A673 (cell line): ENCODE measurements at places on chromosomes 2 and 18.
A peak's percentile ranks its signal among the peaks of the same experiment; 100 is the strongest.

- no peak overlapping the region for H3K27ac ChIP-seq
- DNase-seq, result no peak
Measured at GRCh38 chr2:113861740-113862139, 28.1 kb upstream of the ACTR3 start.

DNA sequence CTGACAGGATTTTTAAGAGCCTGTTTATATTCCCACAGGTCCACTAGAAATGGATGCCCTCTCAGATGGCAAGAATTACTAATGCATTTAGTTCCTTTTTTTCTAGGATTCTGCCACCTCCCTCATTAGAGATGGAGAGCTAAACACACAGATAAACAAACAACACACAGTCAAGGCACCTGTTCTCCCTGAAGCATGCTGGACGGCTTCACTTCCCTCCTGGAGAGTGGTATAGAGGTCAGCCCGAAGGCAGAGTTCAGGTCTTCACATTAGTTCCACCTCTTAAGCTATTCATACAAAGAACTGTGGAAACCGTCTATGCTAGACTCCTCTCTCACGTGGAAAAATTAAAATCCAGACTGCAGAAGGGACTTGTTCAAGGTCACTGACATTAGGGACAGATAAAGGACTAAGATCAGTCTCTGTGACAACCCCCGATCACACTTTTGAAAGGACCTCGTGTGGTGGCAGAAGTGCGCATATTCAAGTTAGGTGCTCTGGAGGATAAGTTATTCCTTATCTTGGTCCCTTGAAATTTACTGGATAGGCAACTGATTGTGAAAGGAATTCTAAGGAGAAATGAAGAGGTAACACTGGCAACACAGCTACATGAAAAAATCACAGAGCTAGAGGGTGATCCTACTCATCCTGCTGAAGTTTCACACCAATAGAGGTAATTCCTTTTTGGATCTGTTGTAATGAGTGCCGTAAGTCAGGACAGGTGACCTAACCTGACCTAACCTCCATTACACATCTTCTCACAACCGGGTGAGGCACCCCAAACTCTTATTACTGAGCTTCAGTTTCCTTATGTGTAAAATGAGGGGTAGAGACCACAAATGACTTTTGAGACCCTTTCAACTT, 75.1 kb downstream of the SPRED2 start:
- DNase-seq, result no peak
- peaks cover 52% of the 10 kb centered on the region for H3K4me1 ChIP-seq
- H3K27me3 ChIP-seq, result no peaks in the 10 kb centered on the region
- no peak overlapping the region for H3K4me3 ChIP-seq
- H3K27ac ChIP-seq, result no peak overlapping the region

GRCh38 chr18:62632788-62633455, 82.4 kb upstream of the PHLPP1 start:
- H3K36me3 ChIP-seq, result no peaks in the 10 kb centered on the region
- no peak overlapping the region for H3K4me3 ChIP-seq
- no peak for DNase-seq
- H3K27me3 ChIP-seq, result no peaks in the 10 kb centered on the region
- H3K4me1 ChIP-seq, result no peaks in the 10 kb centered on the region

DNA sequence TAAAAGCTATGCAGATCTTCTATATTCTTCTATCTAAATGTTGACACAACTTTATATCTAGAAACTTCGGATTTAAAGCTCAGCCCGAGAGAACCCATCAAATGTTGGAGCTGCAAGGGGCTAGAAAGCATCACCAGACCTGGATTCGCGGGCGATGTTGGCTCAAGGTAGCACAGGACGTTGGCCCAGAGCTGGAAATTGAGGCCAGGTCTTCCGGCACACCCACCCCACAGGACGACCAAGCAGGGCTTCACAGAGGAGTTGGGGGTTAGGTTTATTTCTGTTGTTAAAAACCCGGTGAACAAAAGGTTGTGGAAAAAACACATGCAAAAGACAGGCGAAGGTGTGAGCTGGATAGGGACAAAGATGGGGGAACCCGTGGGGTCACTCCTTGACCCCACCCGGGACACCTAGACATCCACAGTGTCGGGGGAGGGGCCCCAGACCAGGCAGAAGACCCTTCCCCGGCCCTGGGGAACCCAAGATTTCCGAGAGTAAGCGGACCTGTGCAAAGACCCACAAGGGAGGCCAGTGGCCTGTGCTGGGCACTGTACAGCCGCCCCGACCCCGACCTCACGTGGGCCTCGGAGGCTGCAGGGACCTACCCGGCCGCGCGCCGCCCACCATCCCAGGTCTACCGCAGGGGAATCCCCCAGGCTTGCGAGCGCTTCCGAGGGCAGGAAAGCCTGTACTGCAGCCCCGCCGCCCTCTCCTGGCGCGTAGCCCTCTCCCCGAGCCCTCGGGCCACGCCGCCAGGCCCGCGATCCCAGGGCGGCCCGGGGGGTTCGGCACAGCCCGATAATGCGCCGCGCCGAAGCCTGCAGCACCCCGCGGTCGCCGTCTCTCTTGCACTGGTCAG, 1.8 kb upstream of the AGBL5 start:
- DNase-seq, result no peak
- peaks cover 12% of the 10 kb centered on the region for H3K4me1 ChIP-seq
- peak overlapping the region; percentile 91 for H3K27ac ChIP-seq
- H3K36me3 ChIP-seq, result peaks cover 17% of the 10 kb centered on the region

- no peaks in the 10 kb centered on the region for H3K36me3 ChIP-seq
- H3K27me3 ChIP-seq, result no peaks in the 10 kb centered on the region
- H3K4me3 ChIP-seq, result no peak overlapping the region
- H3K27ac ChIP-seq, result no peak overlapping the region
- no peak for DNase-seq
Measured at GRCh38 chr2:69667805-69668382, 24.4 kb upstream of the AAK1 start.

GRCh38 chr2:123502931-123503330, 522.2 kb upstream of the CNTNAP5 start:
- H3K4me3 ChIP-seq, result no peak overlapping the region
- no peaks in the 10 kb centered on the region for H3K27me3 ChIP-seq
- H3K36me3 ChIP-seq, result no peaks in the 10 kb centered on the region
- no peak for DNase-seq
- no peak overlapping the region for H3K27ac ChIP-seq

DNA sequence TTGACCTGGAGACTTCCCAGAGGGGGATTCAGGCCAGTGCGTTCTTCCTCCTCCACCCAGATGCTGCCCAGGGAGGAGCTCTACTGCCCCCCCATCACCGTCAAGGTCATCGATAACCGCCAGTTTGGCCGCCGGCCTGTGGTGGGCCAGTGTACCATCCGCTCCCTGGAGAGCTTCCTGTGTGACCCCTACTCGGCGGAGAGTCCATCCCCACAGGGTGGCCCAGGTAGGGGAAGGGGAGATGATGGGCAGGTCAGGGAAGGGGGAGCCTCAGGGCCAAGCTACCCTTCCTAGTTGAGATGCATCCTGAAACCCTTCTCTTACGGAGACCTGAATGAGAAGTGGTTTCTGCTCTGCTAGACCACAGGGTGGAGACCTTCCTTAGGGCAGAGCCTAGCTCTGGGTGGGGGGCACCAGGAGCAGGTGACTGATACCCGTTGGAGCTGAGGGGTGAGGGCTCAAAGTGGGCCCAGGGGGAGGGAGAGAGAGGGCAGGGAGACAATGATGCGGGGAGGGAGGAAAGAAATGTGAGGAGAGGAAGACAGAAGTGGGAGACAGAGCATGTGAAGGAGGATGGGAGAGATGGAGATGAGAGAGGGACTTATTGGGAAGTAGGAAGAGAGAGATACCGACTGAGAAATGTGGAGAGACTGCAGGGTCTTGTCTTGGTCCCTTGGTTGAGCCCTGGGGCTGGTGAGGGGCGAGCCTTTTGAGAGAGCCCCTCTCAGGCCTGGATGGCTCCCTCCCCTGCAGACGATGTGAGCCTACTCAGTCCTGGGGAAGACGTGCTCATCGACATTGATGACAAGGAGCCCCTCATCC, 159.4 kb downstream of the DYSF start:
- DNase-seq, result no peak
- no peak overlapping the region for H3K27ac ChIP-seq
- no peaks in the 10 kb centered on the region for H3K27me3 ChIP-seq

- H3K36me3 ChIP-seq, result no peaks in the 10 kb centered on the region
- no peaks in the 10 kb centered on the region for H3K4me1 ChIP-seq
- H3K4me3 ChIP-seq, result no peak overlapping the region
- no peaks in the 10 kb centered on the region for H3K27me3 ChIP-seq
- no peak for DNase-seq
Measured at GRCh38 chr2:111665551-111666116, 218.4 kb downstream of the ANAPC1 start.

GRCh38 chr18:47438001-47438400, 186.5 kb upstream of the SKOR2 start:
- no peak overlapping the region for H3K27ac ChIP-seq
- H3K36me3 ChIP-seq, result no peaks in the 10 kb centered on the region
- H3K4me3 ChIP-seq, result no peak overlapping the region

DNA sequence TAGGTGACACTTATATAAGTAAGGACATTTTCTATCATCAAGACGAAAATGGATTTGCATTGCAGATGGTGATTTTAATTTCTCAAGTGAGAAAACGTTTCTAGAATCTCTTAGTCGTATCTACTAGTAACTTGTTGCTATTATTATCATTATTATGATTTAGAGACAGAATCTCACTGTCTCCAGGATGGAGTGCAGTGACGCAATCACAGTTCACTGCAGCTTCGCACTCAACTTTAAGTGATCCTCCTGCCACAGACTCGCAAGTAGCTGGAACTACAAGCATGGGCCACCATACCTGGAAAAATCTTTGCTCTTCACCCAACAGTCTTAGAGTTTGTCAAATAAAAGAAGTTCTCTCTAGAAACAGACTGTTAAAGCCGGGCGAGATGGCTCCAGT, 37.6 kb upstream of the DDX18 start:
- H3K27ac ChIP-seq, result no peak overlapping the region
- no peak for DNase-seq
- H3K27me3 ChIP-seq, result no peaks in the 10 kb centered on the region
- no peak overlapping the region for H3K4me3 ChIP-seq
- H3K4me1 ChIP-seq, result no peaks in the 10 kb centered on the region
- H3K36me3 ChIP-seq, result no peaks in the 10 kb centered on the region

DNA sequence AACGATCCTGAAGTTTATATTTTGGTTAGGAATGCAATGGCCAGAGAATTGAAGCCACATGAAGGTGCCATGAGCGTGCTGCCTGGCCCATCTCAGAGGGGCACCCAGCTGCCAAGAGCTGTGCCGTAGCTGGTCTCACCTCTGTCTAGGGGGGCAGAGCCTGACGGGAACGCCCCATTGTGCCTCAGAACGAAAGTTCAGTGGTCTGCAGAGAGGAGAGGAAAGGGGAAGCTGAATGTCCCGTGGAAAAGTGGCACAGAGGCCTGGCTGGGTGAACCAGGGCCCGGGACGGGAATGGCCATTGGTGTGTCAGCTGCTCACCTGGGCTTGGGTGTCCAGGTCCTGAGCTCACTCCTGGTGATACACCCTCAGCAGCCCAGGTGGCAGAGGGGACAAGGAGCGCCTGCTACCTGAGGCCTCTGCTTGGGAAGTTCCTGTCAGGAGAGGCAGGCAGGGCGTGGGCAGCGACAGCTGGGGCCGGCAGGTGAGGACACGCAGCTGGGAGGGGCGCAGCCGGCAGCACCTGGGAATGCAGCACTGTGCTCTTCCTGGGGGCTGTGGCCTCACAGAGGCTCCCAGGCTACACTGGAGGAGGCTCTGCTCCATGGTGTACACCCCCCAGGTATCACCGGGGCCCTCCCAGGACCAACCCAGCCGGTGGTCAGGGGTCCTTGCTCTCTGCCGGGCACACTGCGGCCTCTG, 67.3 kb downstream of the PARD6G start:
- no peaks in the 10 kb centered on the region for H3K27me3 ChIP-seq
- no peak overlapping the region for H3K4me3 ChIP-seq
- no peak for DNase-seq

GRCh38 chr2:230929381-230930148, 4.5 kb upstream of the GPR55 start:
- no peaks in the 10 kb centered on the region for H3K27me3 ChIP-seq
- H3K4me1 ChIP-seq, result no peaks in the 10 kb centered on the region
- H3K4me3 ChIP-seq, result no peak overlapping the region
- no peak overlapping the region for H3K27ac ChIP-seq
- H3K36me3 ChIP-seq, result no peaks in the 10 kb centered on the region

GRCh38 chr2:69224512-69224837, 162.6 kb downstream of the GFPT1 start:
- no peak for DNase-seq
- H3K27me3 ChIP-seq, result no peaks in the 10 kb centered on the region
- no peak overlapping the region for H3K27ac ChIP-seq
- H3K36me3 ChIP-seq, result no peaks in the 10 kb centered on the region
- no peaks in the 10 kb centered on the region for H3K4me1 ChIP-seq
- no peak overlapping the region for H3K4me3 ChIP-seq

GRCh38 chr2:130375291-130376266, 19.7 kb downstream of the PTPN18 start:
- H3K36me3 ChIP-seq, result no peaks in the 10 kb centered on the region
- DNase-seq, result no peak
- no peak overlapping the region for H3K4me3 ChIP-seq
- H3K4me1 ChIP-seq, result no peaks in the 10 kb centered on the region
- H3K27me3 ChIP-seq, result peaks cover 19% of the 10 kb centered on the region

DNA sequence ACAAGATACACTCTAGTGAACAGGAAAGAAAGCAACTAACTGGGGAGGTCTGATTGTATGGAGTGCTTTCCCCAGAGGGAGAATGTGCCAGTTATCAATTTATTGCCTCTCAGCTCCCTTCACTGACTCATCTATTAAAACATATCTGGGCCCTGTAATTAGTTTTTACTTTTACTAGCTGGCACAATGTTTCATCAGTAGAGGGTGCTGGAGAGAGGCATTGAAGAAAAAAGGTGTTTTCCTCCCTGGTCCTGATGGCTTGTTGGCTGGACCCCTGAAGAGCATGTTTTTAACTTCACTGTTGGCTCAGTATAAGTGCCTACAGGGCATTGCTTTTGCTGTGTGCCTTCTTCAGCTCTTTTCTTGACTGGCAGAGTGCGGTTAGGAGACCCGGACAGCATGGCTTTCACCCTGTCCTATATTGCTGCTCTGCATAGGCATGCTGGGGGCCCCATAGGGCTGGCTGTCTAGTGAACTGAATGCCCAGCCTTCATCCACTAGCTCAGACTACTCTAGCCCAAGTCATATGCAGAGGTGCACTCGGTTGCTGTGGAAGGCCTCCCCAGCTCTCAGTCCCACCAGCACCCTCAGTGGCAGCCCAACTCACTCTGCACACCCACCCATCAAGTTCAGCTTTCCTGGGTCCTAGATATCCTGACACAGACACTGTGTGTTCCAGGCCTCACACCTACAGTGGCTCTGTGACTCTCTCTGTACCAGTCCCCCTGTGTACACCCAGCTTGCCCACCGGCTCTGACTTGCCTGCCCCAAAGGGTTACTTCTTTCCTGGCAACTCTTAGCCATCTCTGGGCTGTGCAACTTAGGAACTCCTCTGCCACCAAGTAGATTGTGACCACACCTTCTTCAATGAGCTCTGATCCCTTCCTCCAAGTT, 62.3 kb upstream of the ACYP2 start:
- H3K36me3 ChIP-seq, result no peaks in the 10 kb centered on the region
- H3K27ac ChIP-seq, result no peak overlapping the region
- no peak overlapping the region for H3K4me3 ChIP-seq
- peak; percentile 49 for DNase-seq
- H3K27me3 ChIP-seq, result no peaks in the 10 kb centered on the region
